ENCODE measurements at places on chromosomes 1 and 21.

DNA sequence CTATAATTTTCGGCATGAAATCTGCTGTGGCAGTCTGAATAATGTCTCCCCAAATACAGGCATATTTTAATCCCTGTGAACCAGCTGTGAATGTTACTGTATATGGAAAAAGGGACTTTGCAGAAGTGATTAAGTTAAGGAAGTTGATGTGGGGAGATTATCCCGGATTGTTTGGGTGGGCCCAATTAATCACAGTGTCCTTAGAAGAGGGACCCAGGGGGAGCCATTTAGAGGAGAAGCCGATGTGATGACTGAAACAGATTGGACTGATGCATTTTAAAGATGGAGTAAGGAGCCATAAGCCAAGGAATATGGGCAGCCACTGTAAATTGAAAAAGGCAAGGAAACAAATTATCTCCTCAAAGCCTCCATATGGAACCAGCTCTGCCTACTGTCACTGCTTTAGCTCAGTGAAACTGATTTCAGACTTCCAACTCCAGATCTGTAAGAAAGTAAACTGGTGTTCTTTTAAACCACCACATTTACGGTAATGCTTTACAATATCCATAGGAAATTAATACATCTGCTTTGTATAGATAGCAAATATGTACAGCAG is 61.1 kb upstream of the GPR88 start:
- no peak for DNase-seq

DNA sequence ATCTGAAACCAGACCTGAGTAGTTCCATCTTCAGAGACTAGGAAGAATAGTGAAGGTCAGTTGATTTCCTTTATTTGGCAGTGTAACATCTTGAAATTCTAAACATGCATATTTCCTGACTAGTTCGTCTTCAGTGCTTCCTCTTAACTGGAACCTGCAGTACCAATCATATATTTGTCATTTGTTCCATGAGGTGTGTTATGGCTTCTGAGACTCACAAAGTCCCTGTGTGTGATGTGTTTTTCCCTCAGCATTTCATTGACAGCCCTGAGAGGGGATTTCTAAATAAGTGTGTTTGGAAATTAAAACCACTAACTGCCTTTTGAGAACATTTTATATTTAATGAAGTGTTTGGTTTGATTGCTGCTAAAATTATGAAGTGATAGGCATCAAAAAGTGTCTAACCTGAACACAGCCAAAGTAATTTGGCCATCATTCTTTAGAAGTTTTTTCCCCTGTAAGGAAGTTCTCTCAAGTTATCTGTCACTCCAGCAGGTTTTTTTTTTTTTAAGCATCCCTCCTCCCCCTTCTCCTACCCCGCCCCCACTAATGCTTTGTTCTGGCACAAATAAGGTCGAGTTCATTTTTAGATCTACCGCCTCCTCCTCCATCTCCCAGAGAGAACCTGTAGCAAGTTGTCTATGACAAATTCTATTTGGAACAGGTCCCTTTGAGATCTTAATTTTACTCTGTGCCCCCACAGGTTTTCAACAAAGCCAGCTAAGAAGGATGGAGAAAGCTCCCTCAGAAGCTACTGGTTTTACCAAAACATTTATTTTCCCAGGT is 61.4 kb downstream of the TMEM200B start:
- DNase-seq: no peak

DNA sequence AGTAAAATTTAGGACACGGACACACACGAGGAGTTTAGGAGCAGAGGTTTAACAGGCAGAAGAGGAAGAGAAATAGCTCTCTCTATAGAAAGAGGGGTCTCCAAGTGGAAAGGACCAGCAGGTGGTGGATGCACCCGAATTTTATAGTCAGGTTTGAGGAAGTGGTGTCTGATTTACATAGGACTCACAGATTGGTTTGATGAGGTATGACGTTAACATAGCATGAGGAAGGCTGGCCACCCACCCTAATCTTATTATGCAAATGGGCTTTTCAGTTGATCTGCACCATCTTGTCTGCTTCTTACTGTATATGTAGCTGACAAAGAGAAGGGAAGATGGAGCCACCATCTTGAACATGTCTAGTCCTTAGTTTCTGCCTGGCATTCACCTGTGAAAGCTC is 52.5 kb upstream of the RGS2 start:
- DNase-seq: no peak

DNA sequence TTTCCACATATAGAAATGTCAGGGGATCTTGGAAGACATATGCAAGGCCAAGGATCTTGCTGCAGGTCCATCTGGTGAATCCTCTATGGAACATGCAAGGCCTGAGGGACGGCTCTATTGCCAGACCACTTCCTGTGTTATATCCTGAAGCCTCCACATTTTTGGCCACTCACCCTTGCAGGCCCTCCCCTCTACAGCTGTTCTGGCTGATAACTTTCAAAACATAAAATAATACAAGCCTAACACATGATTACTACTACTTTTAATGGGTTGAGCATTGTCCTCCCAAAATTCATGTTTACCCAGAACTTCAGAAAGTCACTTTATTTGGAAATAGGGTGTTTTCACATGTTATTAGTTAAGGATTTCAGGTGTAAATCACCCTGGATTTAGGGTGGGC is 18.5 kb upstream of the LYPLAL1 start:
- DNase-seq: no peak

DNA sequence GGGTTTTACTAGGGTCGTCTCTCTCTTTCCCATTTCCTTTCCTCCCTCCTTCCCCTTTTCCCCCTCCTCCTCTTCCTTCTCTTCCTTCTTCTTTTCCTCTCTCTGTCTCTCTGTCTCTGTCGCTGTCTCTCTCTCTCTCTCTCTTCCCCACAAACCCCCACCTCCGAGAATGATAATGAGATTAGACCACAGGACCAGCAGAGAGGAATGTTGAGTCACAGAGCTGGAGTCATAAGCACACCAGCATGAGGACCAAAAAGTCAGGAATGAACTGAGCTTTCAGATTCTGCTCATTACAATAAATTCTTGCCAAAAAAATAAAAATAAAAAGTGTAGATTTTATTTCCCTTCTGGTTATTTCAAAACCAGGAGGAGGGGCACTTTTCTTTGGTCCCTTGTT is 377.4 kb downstream of the LTN1 start:
- no peak for DNase-seq

DNA sequence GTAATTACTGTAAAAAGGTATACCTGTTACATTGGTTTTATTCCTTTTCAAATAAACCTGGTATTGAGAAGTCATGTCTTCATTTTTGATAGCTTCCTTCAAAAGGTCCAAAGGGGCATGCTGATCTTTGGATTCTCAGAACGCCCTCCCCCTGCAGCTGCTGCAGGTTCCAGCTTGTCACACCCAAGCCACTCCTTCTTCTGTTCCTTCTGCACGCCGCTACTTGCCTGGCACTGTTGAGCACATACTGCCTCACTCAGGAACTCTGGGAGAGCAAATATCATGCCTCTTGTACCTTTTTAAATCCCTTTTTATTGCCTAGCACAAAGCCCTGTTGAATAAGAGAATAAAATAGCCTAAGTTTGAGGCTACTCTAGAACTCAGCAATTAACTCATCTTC is 136.9 kb downstream of the BARHL2 start:
- no peak for DNase-seq

DNA sequence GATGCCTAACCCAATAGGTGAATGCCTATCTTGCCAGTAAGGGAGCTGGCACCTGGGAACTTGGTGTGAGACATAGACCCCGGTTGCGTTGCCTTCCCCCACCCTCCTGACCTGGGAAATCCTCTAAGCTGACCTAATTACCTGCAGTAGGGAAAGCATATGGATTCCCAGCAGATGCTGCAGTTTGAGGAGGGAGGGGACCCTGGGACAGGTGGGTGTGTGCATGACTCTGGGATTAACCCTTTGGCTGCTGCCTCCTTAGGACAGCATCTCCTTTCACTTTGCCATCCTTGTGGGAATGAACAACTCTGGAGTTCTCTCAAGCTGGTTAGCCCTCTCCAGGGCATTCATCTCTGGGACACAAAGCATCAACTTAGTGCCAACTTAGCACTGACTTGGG is 16.4 kb upstream of the NFASC start:
- no peak for DNase-seq

DNA sequence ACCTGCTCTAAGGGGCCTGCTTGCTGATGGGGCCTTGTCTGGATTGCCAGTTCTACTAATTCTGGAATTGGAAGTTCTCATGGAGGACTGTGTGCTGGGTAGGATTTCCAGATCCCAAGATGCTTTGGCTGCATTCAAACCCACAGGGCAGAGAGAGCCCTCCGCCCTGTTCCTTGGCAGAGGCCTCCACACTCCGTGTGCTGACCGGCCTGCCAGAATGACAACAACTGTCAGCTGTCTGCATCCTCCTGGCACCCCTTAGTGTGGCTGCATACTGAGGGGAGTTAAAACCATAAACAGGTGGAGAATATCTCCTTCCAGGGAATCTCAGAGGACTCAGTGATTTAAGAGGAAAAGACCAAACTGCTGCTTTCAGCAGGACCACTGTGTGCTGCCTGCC is 60.7 kb downstream of the ADARB1 start:
- no peak for DNase-seq

GRCh38 chr1:22303816-22304215 is 147.8 kb upstream of the ZBTB40 start:
- no peak for DNase-seq

GRCh38 chr1:64686828-64687724 is 57.8 kb upstream of the RAVER2 start:
- no peak for DNase-seq

DNA sequence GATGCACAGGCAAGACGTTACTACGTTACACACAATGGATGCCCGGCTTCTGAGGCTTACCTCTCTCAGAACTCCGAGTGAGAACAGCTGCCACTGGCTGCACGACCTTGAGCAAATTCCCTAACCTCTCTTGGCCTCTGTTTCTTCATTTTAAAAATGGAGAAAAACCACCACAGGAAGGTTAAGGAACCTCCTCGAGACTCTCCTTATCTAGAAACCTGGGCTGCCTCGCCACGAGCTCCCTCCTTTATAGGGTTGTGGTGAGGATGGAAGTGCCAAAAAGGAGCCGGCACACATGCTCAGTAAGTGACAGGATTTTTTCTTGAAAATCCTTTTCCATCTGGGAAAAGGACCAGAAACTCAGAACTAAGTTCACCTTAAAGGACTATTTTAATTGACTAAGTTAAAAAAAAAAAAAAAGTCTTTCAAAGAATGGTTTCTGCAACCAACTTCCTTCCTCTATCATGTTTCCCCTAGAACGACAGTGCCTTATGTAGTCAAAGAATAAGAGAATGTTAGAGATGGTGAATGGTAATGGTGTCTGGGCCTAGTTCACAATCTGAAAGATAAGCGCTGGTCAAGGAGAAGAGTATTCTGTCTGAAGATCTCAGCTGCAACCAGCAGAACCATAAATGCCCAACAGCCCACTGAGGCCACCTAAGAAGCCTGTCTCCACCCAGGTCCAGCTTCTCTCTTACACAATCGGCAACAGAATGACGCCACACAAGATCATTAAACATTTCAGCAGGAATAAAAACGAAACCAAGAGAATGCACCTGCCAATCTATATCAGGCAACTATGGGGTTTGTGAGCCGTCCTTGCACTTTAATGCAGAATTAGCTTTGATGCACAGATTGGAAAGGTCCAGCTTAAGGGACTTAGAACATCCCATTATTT is 64.9 kb downstream of the SLC45A1 start:
- DNase-seq: no peak

- DNase-seq: no peak
Measured at GRCh38 chr1:103859721-103860120, 110.0 kb downstream of the AMY1C start.

- no peak for DNase-seq
Measured at GRCh38 chr1:166221316-166221715, 54.5 kb upstream of the FAM78B start.

- DNase-seq: no peak
Measured at GRCh38 chr1:2583331-2583791, 3.2 kb upstream of the PRXL2B start.

GRCh38 chr1:233166896-233167295 is 128.6 kb downstream of the PCNX2 start:
- no peak for DNase-seq

GRCh38 chr21:36076878-36077655 is 7.2 kb downstream of the CBR1 start:
- DNase-seq: no peak

DNA sequence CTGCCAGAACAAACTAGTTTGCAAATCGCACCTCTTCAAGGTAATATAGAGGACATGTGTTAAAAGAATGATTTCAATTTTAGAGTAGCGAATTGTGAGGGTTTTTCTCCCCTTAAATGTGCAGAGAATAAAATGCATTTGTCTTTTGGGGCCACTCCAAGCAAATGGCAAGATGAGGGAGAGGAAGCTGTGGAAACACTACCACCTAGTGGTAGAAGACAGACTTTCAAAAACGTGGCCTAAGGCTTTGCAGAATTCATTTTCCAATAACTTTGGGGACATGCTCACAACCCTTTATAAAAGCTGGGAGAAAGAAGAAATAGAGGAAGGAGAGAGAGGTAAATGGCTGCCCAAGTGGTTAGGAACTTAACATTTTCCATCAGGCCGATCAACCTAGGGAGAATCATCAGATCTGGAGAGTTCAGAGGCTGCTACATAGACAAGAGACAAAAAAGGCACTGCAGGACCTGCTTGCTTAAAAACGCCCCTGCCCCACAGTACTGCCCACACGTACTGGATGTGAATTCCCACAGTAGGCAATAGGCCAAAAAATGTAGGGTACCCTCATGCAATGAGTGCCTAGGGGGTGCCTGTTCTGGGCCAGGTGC is 15.7 kb upstream of the RCAN1 start:
- no peak for DNase-seq

GRCh38 chr1:38891753-38892152 is 10.4 kb upstream of the GJA9 start:
- DNase-seq: no peak

All from activated naive CD4-positive, alpha-beta T cell (primary cell).